ENCODE measurements at places on chromosomes 3 and 15.

DNA sequence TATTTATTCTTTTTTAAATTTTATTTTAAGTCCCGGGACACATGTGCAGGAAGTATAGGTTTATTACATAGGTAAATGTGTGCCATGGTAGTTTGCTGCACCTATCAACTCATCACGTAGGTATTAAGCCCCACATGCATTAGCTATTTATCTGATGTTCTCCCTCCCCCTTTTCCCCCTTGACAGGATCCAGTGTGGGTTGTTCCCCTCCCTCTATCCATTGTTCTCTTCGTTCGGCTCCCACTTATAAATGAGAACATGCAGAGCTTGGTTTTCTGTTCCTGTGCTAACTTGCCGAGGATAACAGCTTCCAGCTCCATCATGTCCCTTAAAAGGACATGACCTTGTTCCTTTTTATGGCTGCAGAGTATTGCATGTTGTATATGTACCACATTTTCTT, 220.3 kb downstream of the OCA2 start:
- DNase-seq = no peak

GRCh38 chr3:158770741-158771350, 31.0 kb upstream of the MFSD1 start:
- no peak for DNase-seq

DNA sequence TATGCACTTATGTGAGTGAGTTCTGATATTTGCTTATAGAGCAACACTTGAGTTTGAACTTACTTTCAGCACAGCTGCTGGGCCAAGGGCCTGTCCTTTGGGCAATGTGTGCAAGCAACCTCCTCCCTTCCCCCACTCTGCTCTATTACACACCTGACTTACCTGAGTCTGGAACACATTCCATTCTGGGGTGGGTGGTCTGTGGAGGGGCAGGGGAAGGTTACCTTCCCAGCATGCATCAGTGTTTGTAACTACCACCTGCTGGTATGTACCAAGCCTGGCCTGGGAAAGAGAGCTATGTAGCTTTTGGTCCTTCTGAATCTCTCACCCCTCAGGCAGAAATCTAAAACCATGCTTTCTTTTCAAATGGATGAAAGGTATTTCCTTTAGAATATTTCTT, 103.0 kb downstream of the ISL2 start:
- no peak for DNase-seq

DNA sequence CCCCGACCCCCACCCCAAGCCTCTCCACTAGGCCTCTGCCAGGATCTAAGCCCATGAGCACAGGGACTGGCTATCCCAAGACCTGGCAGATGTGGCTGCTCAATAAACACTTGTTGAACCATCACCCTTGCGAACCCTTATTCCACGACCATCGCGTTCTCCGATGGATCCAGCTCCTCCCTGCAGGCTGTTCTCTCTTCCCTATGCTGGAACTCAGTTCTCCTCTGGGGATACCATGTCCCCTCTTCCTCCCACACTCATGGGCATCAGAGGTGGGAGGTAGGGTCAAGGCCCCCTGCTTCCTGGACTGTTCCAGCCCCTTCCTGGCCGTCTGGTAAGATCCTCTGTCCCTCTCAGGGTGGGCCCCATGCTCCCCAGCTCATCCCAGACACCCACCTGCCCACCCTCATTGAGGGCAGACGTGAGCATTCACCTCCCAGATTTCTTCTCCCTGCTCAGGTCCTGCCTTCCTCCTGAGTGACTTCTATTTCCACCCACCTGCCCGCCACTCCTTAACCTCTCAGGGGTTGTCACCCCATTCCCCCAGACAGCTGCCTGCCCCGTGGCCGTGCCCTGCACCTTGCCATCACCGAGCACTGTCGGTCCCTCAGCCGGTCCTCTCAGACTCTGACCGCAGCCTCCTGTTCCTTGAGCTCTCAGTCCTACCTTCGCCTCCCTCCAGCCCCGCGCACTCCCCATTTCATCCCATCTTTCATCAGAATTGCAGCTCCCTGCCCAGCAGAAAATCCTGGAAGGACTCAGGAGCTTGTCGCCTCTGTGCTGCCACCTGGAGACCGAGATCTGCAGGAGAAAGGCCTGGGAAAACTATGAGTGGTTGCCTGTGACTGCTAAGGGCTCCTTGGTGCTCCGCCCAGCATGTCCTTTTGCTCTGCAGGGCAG, 42.0 kb downstream of the PML start:
- no peak for DNase-seq

Data from activated naive CD8-positive, alpha-beta T cell treated with anti-CD3 and anti-CD28 coated beads for 36 hours (primary cell).